Common myeloid progenitor, CD34-positive (primary cell): ENCODE measurements at places on chromosomes 3 and 15.
A peak's percentile ranks its signal among the peaks of the same experiment; 100 is the strongest.

GRCh38 chr15:71201477-71201876 lies 86.2 kb downstream of the THSD4 start:
- no peak for DNase-seq

GRCh38 chr15:92992720-92993119 lies 92.6 kb downstream of the CHD2 start:
- DNase-seq: no peak

DNA sequence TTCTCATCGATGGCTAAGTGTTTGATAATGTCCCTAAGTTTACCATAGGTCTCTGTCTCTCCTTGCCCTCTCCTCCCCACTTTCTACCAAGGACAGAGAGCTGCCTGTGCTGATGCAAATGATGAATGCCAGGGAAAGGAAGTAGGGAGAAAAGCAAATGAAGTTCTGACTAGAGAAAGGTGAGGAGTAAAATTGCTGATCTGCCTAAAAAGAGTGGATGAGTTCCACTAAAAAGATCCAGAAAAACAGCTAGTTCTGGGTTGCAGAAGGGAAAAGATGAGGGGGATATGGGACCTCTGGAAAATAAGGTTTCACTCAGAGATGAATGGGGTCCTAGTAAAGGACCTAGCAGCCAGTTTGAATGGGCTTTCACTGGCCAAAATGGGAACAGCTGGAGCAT lies 13.8 kb downstream of the MYZAP start:
- no peak for DNase-seq

DNA sequence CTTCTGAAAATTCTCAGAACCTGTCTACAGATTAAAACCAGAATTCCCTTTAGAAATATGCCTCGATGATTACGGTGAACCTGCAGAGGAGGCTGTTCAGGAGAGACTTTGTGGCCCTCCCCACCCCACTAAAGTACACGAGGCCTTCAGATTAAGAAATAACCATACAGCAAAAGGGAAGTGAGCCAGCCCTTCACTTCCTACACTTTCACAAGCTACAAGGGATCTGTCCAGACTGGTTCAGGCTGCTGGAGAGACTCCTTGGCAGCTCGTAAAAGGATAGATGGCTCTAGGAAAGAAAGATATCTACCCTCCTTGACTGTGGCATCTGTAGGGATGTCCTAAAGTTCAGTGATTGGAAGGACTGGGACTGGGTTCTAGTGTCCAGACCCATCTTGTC lies 102.6 kb downstream of the ALDH1A2 start:
- no peak for DNase-seq

DNA sequence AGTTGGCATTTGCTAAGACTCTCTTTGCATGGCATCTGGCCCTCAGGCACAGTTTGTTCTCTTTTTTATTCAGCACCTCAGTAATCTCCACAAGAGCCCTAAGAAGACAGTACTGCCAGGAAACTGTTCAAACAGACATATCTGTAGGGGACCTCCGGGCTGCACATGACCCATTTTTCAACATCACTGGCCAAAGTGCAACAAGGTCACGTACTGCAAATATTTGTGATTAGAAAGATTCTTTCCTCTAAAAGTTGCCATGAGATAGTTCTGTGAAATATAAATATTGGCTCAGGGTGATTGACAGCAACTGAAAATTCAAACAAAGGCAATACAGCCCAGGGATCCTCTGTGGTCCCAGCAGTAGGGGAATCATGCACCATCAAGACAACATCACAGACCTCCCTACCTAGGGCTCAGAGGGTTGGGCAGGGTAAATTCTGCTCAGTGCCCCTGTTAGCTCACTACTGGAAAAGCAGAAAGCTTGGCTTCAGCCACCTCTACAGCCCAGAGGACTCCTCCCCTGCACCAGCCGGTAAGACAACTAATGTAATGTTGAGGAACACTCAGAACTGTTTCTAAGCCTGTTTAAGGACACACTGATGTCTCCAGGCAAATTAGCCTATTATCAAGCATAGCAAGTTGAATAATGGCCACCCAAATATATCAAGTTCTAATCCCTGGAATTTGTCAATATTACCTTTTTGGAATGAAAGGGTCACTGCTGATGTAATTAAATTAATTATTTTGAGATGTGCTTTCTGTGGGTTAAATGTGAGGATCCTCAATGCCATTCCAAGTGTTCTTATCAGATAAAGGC lies 117.4 kb upstream of the LPP start:
- DNase-seq: peak; percentile 19

- no peak for DNase-seq
Measured at GRCh38 chr15:80445300-80446041, 41.3 kb downstream of the ARNT2 start.

DNA sequence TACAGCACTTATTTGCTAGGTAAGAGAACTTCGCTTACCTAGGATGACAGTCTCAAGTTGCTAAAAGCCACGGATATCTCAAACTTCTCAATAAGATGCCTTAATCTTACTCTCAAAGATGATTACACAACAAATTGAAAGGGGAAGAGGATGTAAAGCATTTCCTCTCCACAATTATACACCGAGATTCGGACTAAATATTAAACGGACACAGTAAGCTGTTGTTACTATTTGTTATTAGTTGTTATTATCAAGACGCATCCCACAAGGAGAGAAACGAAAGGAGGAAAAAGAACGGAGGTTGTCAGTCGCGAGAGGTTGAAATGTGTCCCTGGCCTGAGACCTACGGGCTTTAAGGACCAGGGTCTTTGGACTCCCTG lies 660 bp downstream of the ZNF106 start:
- peak; percentile 47 for DNase-seq

- DNase-seq: no peak
Measured at GRCh38 chr15:66400351-66400774, 13.7 kb downstream of the MAP2K1 start.

GRCh38 chr3:18069568-18069967 lies 327.1 kb upstream of the TBC1D5 start:
- no peak for DNase-seq

DNA sequence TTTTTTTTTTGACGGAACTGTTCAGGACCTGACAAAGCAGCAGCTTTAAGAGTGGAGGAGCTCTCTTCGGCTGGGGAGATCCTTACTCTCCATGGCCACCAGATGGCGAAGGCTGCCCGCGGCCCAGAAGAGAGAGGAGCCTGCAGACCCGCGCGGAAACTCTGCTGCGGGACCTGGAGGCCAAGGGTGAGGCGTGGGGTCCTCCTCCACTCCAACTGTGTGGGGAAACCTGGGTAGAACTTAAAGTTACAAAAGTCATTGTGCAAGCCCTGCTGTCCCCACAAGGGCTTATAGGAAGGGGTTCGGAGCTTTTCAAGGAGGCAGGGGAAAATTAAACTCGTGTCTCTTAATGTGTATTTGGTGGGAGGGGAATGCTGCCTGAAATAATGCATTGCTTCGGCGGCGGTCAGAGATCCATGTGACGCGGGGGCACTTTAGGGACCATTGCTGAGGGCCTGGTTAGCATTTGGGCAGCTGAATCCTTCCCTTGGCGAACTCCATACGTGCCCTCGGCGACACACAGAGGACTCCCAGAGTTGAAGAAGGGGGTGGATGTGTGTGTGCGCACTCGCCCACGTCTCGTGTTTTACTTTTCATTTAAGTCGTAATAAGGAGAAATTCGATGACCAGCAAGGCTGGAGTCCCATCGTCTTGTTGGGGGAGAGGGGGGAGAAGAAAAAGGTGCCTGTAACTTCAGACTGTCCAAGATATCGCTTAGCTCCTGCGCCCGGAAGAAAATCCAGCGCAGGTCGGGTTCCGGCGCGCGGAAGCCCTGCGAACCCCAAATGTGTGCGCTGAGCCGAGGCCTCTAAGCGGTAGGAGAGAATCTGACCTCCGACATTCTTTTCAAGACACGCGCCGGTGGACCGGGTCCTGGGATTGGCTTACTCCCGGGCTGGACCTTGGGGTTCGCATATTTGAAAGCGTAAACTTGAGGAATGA lies 9.7 kb downstream of the EOMES start:
- peak; percentile 87 for DNase-seq

- no peak for DNase-seq
Measured at GRCh38 chr3:193787496-193787870, 194.5 kb downstream of the OPA1 start.

GRCh38 chr3:120331076-120331475 lies 18.1 kb downstream of the LRRC58 start:
- no peak for DNase-seq
